ENCODE measurements at places on chromosomes 3 and 15.

GRCh38 chr3:188326968-188327367 is 173.0 kb downstream of the LPP start:
- DNase-seq: no peak

GRCh38 chr3:9765865-9766264 is 3.9 kb downstream of the CAMK1 start:
- DNase-seq: no peak

DNA sequence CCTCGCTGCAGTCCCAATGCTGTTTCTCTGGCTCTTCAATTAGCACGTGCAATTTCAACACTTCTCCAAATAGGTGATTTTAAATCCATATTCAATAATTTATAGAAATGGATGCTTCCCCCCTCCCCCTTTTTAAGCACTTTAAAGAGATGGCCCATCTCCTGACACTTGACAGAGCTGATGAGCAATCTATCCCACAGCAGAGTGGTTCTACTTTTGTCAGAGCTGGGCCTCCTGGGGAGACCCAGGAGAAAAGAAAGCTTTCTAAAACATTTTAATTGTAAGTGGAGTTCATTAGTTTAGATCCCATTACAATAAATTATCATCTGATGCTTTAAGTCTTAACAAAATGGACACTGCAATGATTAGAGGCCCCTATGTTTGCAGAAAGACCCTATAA is 127.7 kb downstream of the SHQ1 start:
- DNase-seq: no peak

DNA sequence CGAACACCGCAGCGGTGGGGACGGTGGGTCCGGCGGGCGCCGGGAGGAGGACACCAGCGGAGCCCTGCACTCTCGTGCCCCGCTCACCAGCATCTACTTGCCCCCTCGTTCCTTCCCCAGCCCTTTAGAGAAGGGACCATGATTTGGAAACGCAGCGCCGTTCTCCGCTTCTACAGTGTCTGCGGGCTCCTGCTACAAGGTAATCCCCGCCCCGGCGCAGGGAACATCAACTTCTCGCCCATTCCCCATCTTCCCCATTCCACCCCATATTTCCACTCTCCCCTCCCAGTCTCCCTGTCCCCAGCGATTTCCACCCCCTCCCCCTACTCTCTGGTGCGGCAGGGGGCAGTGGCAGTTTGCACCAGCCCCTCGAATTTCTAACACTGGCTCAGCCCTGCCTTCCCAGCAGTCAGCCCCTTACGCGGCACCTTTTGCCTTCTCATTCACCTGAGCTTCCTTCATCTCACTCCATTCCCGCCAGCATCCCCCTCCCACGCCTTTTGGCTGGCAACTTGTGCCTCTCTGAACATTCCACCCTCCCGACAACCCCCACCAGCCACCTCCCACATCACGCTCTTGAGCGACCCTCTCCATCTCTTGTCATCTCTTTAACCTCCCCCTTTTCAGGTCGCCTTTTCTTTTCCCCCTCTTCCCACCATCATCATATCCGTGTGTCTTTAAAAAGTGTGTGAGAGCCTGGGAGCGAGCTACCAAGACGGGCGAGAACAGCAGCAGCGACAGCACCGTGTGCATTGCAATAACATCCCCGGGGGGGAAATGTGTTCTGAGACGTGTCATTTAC is 882 bp downstream of the CADM2 start:
- no peak for DNase-seq
